ENCODE measurements at places on chromosomes 5 and 9. TPM values are rescaled to one million over a fixed set of nuclear protein-coding genes. Genes with fewer than 3 reads are reported as not detected.

DNA sequence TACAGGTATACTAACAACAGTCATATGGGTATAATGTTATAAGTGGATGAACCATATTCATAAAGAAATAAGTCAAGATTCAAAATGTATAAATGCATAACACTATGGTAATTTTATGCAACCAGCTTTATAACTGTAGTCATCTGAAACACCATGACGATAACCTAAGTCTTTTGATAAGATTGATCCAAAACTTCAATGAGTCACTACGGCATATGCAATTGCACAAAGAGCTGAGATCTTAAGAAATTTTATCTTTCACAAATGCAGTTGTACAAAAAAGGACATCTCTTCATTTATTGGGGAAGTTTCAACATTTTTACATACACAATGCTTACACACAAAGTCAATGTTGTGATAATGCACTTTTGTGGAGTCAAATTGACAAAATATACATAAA is 20.3 kb downstream of the FAM81B start:
- no peak for DNase-seq

HTR1A gene
- not detected for total RNA-seq

DNA sequence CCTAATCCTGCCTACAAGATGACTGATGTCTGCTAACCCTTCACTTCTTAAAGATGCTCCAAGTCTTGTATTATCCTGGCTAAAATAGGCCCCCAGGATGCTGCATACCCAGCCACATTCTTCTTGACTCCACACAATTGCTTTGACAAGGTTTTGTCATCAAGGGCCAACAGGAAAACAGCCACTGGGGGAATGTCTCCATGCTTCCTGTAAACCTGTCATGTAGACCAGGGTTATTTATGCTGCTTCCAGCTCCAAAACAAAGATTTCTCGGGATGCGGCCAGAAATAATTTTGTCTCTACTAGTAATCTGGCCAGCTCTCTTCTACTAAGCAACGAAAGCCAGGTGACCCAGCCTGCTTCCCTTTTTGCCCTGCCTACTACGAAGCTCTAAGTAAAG is 53.8 kb downstream of the SHB start:
- no peak for DNase-seq

PCDHGA2 gene
- total RNA-seq, result not detected

- DNase-seq, result no peak
Measured at GRCh38 chr5:135206862-135207261, 172.8 kb upstream of the PITX1 start.
